Activated CD4-positive, alpha-beta T cell treated with anti-CD3 and anti-CD28 coated beads for 36 hours (primary cell): ENCODE measurements at places on chromosomes 7 and 10.

- DNase-seq, result no peak
Observed at GRCh38 chr7:25478925-25479324, 250.6 kb upstream of the NPVF start.

GRCh38 chr7:56605146-56605545, 488.9 kb upstream of the NUPR2 start:
- DNase-seq, result no peak

- DNase-seq, result no peak
Observed at GRCh38 chr7:45919231-45919784, 1.8 kb downstream of the IGFBP3 start.

- no peak for DNase-seq
Observed at GRCh38 chr7:43431020-43431595, 151.8 kb upstream of the STK17A start.

GRCh38 chr7:151454305-151454704, 14.4 kb upstream of the CRYGN start:
- no peak for DNase-seq

GRCh38 chr7:117962366-117962994, 89.2 kb upstream of the CTTNBP2 start:
- no peak for DNase-seq

GRCh38 chr7:5363729-5364128, 59.9 kb downstream of the TNRC18 start:
- DNase-seq, result peak; percentile 56

DNA sequence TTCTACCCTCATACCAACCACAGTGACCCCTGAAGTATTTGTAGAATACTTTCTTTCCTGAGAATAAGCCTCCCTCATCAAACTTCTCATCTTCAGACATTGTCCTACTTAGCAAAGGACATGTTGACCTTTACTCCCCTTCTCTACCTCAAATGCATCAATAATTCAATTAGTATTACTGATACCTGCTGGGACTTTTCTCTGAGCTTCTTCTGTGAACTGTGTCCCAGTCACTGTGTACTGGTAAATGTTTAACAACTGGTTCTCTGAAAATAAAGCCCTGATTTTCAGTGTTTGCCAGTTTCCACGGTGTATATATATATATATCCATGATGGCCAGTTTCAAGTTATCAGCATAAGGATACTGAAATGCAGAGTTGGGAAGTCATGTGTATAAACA, 12.2 kb downstream of the PANK1 start:
- DNase-seq, result no peak
